ENCODE measurements at places on chromosomes 4 and X.

GRCh38 chrX:9180623-9181022, 146.7 kb upstream of the FAM9B start:
- no peak for DNase-seq

- no peak for DNase-seq
These were observed 100.3 kb downstream of the F11 start for GRCh38 chr4:186366326-186366725.

DNA sequence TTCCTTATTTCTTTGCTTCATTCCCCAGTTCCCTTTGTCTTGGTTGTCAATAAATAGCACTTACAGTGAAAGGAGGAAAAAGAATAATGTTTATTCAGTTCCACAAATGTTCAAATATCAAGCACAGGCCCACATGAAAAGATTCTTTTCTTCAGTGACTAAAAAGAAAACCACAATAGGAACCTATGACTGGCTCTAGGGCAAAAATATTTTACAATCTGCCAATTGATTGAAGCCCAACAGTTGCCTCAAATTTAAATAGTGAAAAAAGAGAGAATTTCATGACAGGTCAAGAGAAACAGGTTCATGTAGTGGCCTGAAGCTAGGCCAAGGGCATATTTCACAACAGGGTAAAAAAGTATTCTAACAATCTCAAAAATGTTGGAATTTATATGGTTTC, 553.8 kb downstream of the CENPC start:
- DNase-seq = no peak

- DNase-seq = no peak
These were observed 56.4 kb upstream of the SPOCK3 start for GRCh38 chr4:167290678-167291077.

- no peak for DNase-seq
These were observed 587.9 kb downstream of the TLL1 start for GRCh38 chr4:166460769-166461550.

DNA sequence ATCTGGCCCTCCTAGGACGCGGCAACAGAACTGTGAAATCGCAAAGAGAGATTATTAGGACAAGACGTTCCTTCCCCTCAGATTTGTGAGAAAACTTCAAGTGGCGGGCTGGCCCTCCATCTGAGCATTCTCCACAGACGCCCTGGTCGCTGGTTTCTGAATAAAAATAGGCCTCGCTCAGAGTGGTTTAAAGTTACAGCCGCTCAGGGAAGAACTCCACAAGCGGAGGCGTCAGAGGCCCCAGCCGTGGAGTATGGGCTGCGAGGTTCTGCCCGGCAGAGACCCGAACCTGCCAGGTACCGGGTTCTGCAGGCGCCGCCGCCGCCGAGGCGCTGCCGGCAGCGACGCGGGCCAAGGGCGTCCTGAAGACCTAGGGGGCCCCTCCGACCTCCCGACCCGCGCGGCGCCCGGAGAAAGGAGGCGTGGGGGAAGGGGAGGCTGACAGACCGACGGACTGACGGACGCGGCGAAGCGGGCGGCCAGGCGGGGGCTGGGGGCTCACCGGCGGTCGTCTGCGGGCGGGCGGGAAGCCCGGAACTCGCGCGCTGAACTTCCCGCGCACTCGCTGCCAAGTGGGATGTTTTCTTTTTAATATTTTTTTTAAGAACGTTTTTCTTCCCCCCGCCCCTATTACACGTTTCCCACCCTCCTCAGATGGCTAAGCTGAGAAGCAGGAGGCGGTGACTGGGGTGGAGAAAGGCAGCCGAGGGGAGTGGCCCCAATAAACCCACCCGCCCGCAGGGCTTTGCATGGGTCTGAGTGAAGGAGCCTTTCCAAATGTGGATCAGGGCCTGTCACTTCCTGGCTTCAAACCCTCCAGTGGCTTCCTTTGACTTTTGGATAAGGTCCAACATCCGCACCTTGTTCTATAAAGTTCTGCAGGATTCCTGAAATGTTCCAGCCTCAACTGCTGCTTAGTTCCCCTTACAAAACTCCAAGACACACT, at the start of gene PABPC4L:
PABPC4L (minus strand) TSS at position 574 of the 946 bp plus-strand sequence. CDS start 770 bp downstream, outside the sequence.
- no peak for DNase-seq

DNA sequence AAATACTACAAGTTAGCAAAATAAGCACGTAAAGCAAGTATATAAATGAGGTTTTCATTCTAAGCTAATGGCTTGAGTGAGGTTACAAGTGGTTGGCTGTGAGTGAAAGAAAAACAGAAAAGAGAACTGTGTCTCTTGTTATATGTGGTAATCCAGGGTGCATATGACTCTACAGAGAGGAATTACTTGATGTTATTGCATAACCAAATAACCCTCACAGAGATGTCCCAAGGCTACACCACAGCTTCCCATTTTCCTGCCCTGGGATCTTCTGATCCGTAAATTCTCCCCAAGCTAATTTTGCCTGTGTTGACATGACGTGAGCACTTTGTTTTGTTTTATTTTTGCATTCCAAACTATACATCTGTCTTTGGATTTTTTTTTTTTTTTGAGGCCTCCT, 470.0 kb upstream of the INTU start:
- DNase-seq = no peak

GRCh38 chr4:78601013-78601412, 49.4 kb downstream of the ANXA3 start:
- DNase-seq = no peak

Data from activated CD8-positive, alpha-beta memory T cell treated with anti-CD3 and anti-CD28 coated beads for 1 hour (primary cell).